ENCODE measurements at places on chromosomes 2 and 18.

GRCh38 chr2:98015671-98016070 lies 19.9 kb upstream of the TMEM131 start:
- no peak for DNase-seq

DNA sequence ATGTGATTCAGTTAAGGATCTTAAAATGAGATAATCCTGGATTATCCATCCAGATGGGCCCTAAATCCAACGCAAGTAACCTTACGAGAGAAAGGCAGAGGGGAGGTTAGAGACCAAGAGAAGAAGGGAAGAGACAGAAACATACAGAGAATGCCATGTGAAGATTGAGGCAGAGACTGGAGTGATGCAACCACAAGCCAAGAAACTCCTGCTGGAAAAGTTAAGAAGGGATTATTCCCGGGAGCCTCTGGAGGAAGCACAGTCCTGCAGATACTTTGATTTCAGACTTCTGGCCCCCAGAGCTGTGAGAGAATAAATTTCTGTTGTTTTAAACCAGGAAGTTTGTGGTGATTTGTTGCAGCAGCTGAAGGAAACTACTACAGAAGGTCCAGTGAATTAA lies 992.7 kb downstream of the BCL11A start:
- no peak for DNase-seq

DNA sequence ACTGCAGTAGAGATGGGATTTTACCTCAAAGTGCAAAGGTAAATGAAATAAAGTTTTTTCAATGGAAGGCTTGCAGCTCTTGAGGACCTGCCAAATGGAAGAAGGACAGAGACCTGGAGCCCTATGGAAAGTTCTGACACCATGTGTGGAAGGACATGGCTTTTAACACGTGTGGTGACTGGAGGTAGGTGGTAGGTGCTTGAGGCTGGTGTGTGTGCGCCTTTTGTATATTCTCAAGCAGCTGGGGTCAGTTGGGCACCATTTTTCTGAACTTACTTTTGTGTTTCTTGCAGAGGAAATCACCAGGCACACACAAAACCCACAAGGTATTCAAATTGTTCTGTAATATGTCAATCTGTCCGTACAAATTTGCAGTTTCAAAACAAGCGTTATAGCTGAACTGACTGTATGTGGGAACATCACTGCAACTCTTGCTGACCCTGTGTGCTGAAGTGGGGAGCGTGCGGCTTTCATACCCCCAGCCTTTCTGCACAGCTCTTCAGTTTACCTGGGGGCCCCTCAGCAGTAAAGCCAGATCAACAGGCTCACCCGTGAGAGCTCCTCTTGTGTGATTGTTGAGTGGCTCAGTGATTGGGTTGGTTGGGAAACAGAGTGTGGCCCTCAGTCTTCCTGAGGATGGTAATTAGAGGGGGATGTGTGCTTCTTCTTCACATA lies 363 bp downstream of the GREB1 start:
- DNase-seq, result no peak

DNA sequence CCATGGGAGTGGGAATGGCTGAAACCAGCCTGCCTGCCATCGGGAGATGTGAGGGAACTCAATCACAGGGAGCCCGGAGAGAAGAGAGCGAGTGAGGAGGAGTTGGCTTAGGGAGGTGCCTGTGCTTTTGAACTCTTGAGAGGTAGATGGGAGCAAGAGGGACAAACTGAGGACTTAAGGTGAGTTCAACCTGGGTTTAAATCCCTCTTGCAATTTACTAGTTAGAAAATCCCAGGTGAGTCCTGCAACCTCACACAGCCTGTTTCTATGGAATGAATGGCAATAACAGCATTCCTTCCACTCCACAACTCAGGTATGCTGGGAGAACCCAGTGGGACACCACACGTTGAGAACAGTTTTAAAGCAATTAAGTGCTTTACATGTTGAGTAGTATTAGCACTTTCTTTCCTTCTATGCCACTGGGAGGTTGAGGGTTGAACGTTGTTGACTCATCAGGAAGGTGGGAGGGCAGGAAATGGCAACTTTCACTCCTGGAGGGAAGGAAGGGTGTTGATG lies 57.3 kb downstream of the VIT start:
- DNase-seq, result no peak

DNA sequence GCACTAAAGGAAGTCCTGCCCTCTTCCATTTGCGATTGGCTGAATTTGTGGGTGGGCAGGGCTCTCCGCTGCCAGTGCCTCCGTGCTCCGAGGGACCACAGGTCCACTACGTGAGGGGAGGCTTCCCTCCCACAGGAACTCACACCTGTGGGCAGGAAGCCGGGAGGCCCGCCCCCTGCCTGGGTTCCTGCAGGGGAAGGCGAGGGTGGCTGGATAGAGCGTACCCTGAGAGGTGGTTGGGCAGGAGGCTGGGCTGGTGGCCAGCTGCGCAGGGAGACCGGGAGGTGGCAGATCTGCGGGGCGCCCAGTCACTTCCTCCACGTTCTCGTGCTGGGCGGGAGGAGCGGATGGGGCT lies 47.0 kb upstream of the PTH2R start:
- DNase-seq, result no peak

DNA sequence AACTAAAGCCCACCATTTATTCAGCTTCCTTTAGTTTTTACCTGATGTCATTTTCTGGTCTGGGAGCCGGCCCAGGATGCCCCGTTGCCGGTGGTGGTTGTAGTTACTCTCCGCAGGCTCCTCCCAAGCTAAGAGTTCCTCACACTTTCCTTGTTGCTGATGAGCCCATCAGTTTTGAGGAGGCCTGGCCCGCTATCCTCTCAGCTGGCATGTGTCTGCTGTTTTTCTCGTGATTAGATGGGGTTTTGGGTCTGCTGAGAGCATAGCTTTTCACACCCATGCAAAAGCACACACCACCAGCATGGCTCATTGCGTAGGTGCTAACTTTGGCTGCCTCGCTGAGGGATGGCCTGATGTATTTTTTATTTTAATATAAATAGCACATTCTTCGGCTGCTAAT lies 72.1 kb downstream of the PSMG2 start:
- DNase-seq, result no peak

DNA sequence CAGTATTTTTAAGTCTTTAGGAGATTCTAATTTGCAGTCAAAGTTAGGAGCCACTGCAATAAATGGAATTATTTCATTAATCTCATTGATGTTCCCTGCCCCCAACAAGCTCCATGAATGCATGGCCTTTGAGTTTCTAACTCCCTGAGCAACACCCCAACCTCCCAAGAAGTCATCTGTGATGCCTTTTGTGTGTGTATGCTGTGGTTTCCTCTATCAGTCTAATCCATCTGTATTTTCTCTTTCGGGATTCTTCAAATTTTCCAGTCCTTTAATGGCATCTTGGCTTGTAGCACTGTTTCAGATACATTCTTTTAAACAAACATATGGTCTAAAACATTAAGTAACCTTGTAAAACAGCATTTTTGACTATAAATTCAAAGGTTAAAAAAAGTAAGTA lies 16.8 kb downstream of the SERPINB10 start:
- DNase-seq, result no peak

DNA sequence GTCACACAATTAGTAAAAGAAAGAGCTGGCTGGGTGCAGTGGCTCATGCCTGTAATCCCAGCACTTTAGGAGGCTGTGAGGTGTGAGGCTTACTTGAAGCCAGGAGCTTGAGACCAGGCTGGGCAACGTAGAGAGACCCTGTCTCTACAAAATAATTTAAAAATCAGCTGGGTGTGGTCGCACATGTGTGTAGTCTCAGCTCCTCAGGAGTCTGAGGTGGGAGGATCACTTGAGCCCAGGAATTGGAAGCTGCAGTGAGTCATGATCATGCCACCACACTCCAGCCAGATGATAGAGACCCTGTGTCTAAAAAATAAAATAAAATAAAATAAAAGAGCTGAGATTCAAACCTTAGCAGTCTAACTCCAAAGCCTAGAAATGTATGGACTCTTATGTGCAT lies 39.0 kb upstream of the NEDD4L start:
- DNase-seq, result no peak

- DNase-seq, result no peak
Observed at GRCh38 chr2:12597610-12598009, 119.1 kb upstream of the TRIB2 start.

DNA sequence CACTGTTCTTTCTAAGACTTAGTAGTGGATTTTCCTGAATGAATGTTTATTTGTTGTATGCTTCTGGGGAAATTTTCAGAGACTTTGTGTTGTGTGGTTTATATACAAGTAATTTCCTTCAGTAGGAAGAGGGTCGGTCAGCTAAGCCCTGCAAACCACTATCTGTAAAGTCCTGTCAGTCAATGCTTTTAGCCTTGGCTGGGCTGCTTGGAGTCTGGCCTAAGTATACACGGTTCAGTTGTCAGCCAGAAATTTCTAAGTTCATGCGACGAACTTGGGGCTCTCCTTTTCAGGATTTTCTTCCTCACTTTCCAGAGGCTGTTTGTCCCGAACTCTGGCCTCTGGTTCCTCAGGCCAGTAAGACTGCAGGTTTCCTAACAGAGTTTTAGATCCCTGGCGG lies 21.3 kb downstream of the C2orf49 start:
- no peak for DNase-seq

- no peak for DNase-seq
Observed at GRCh38 chr2:191165176-191165643, 14.4 kb upstream of the STAT4 start.

- no peak for DNase-seq
Observed at GRCh38 chr2:70659551-70659950, 105.9 kb upstream of the TGFA start.

DNA sequence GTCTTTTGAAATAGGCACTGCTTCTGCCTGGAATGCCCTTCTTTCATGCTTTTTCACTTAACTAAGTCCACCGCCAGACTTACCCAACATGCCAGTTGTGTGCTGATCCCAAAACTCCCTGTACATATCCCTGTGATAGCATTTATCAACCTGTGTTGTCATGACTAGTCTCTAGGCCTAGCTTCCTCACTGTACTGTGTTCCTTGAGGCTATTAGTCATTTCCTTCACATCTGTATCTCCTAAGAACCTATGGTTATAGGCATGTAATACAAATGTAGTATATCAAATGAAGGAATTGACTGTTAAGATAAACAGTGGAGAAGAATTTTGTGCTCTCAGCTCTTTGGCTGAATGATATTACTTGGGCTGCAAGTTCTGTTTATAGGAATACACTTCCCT lies 184.3 kb downstream of the CYRIA start:
- no peak for DNase-seq

DNA sequence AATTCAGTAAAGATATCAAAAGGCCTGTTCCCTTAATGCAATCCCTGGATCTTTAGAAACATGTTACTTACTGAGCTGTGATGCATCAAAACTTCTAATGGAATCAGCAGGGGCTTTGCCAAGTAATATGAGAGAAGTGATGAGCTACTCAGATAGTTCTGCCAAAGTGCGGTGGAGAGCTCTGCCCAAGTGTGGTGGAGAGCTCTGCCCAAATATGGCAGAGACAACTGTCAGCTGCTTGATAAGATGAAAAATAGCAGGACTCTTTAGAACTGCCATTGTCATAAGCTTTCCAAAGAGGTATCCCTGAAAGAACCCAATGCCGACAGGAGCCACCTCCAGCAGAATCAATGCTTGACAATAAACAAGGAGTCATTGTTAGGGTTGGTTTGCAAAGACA lies 167.9 kb upstream of the SLC39A10 start:
- no peak for DNase-seq

DNA sequence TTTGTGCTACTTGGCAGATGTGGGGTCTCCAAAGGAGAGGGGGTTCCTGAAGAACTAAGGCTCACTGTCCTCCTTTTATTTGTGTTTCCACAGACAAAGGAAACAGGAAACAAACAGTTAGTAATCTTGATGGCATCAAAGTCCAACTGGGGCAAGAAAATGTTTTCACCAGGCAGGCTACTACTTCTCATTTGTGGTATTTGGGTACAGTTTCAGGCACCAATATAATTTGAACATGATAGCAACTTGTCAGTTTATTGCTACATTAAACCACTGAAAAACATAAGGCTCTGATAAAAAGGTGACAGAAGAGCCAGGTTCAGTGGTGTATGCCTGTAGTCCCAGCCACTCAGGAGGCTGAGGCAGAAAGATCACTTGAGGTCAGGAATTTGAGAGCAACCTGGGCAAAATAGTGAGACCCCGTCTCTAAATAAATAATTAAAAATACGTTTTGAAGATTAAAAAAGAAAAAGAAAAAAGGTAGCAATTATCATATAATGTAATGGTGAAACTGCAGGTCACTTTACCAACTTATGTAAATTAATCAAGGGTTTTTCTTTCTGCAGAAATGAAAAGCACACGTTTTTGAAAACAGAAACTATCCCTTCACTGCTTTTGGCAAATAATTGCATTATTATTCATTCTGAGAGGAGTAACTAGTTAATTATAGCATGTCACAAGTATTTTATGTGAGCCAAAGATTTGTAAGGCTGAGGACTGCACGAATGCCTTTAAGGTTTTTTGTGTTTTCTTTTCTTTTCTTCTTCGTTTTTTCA lies 157.5 kb upstream of the CAVIN2 start:
- no peak for DNase-seq

DNA sequence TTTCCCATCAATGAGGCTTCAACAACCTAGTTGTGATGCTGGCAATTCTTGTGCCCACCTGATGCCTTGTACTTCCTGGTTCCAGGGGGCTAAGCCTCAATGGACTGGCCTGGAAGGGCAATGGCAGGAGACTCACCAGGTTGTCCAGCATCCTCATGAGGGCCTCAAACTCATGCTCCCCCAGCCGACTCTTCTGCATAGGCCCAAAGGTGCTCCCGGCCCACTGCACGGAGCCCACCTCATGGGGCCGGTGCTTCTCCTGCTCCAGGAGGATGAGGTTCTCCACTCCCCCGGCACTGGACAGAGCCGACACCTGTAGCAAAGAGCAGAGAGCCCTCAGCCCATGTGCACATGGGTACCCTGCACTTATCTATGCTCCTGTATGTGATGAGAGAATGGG lies 84.5 kb downstream of the ADD2 start:
- DNase-seq, result no peak

DNA sequence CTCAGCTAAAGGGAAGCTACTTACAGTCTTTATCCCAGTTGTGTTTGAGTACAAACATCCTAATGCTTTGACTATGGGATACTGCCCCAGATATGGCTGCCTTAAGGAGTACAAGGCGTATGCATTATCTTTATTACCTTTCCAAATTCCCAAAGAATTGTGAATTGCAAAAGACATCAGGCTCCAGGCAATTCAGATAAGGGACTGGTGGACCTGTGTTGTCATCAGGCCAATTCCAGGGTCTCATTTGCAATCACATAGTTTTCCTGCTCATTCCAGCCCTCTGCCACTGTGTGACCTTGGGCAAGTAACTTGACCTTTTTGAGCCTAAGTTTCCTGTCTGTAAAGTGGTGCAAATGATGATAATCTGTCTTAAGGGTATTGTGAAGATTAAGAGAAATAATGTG lies 137.5 kb downstream of the FMNL2 start:
- DNase-seq, result no peak

GRCh38 chr2:37836270-37836669 lies 88.8 kb upstream of the RMDN2 start:
- DNase-seq, result no peak

- DNase-seq, result no peak
Observed at GRCh38 chr18:12254820-12255511, 805 bp downstream of the CIDEA start.

GRCh38 chr18:3368193-3368592 lies 81.8 kb upstream of the TGIF1 start:
- no peak for DNase-seq

GRCh38 chr18:3286159-3286558 lies 24.2 kb downstream of the MYL12B start:
- no peak for DNase-seq
